T-helper 9 cell (primary cell): ENCODE measurements at places on chromosomes 16 and 17.
A peak's percentile ranks its signal among the peaks of the same experiment; 100 is the strongest.

GRCh38 chr16:822909-823297, 22.4 kb upstream of the GNG13 start:
- no peak for DNase-seq

- DNase-seq = no peak
These were observed at the start of gene CA10 for GRCh38 chr17:52158450-52159042. Gene CA10, minus strand, starts transcription at chr17:52158714.

- no peak for DNase-seq
These were observed 8.3 kb downstream of the CUEDC1 start for GRCh38 chr17:57946798-57947358.

GRCh38 chr16:11583889-11584565, 2.7 kb downstream of the LITAF start:
- no peak for DNase-seq

DNA sequence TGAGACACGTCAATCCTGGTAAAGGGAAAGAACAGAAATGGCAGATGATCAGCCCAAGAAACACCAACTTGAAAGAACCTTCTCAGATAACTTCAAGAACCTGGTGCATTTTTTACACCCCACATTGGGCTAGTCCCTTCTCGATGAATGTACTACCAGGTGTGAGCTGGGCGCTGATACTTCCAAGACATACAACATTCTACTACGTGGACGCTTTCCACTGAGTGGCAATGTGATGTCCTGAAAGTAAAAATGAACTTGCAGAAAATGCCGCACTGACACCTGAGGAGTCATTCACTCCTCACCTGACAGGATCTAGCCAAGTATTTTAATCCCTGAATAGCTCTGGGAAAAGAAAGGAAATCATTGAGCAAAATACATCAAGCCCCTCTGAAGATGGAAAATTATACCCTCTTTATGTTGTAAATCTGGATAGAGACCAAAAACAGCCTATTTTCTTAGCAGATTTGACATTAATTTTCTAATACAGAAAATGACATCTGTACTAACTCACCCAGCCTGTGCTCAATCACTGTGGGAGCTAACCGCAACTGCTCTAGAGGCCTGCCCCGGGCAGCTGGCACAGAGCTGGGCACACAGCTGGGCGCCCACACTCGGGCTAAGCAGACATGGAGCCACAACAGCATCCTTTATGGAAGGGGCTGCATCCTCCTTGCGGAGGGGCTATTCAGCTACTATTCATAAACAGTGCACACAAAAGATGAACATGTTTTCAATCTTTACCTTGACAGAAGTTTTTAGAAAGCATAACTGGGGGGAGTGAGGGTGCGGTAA, 16.2 kb downstream of the SNN start:
- DNase-seq = no peak

DNA sequence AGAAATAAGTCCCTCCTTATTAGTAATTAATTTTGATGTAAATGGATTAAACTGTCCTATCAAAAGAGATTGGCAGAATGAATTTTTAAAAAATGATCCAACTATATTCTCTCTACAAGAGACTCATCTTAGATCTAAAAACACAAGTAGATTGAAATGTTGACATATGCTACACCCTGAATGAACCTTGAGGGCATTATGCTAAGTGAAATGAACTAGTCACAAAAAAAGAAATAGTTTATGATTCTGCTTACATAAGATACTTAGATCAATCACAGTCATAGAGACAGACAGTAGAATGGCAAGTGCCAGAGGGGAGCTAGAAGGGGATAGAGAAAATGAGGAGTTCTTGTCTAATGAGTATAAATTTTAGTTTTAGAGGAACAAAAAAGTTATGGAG, 849.8 kb downstream of the CDH11 start:
- DNase-seq = no peak

- no peak for DNase-seq
These were observed 113.3 kb downstream of the VPS53 start for GRCh38 chr17:601244-601925.

GRCh38 chr17:40354221-40355122, 10.1 kb downstream of the GJD3 start:
- no peak for DNase-seq

DNA sequence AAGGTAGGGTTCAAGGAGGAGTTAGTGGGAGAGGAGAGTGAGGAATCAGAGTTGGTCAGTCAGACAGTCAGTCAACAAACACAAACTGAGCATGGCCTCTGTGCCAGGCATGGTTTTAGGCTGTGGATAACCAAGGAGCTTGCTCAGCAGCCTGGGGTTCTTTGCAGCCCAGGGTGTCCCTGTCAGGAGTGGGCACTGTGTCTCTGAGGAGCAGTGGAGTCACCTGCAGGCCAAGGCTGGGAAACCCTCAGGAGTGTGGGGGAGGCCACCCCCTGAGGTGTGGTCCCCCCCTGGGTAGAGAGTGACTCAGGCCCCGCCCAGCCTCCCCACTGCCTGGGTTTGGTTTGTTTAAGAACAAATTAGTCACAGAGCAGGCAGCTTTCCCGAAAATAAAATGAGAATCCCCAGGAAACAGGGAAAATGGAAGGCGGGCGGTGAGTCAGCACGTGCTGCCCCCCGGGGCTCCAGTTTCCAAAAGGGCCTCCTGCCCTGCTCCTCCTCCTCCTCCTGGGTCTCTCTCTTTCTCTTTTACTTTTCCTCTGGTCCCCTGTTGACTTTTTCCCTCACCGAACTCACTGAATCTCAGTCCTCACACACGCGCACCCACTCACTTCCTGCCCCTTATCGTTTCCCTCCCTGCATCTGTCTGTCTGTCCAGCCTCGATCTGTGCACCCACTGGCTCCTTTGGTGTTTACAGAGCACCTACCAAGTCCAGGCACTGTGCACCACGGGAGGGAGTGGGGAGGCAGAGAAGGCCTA, 44.3 kb downstream of the SOCS3 start:
- peak; percentile 19 for DNase-seq

GRCh38 chr16:14310519-14310991, 239.4 kb downstream of the MRTFB start:
- no peak for DNase-seq

DNA sequence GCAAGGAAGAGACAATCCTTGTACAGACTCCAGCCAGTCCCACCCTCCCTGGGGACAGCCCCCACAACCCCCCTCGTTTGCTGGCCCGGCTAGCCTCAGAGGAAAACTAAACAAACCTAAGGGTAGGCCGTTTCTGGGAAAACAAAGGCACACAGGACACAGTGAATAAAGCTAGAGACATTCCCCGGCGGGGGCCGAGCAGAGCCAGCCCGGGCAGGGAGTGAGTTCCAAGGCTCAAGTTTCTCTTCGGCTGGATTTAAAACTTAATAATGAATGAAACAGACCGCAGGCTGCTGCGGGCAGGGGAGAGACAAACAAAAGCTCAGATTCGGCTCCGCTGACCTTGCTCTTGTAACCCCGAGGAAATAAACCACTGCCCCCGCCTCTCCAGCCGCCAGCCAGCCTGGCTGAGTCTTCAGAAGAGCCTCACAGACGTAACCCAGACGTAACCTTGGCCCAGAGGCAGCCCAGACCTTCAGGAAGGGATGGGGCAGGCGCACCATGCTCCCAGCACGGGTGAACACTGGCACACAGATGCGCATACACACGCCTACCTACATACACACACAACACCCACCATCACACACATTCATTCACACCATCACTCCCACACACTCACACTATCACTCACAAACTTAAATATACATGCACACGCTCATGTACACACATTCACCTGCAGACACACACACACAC, 216.0 kb downstream of the ZNF423 start:
- no peak for DNase-seq

DNA sequence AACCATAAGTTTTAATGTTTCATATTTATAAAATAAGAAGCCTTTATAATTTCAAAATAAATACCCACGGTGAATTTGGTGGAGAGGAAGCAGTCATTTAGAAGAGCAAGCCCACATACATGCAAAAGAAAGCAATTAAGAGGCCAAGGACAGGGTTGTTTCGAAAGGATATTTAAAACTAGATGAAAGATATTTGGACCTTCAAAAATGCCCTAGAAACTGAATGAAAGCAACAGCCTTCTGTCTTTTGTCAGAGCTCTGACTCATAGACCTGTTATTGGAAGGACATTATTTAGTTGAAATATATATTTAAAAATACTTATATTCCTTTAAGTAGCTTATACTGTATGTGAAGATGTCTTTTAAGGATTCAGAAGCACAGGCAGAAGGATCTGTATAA, 8.6 kb upstream of the METTL9 start:
- no peak for DNase-seq

GRCh38 chr17:68497885-68498319, 14.3 kb upstream of the PRKAR1A start:
- DNase-seq = no peak

DNA sequence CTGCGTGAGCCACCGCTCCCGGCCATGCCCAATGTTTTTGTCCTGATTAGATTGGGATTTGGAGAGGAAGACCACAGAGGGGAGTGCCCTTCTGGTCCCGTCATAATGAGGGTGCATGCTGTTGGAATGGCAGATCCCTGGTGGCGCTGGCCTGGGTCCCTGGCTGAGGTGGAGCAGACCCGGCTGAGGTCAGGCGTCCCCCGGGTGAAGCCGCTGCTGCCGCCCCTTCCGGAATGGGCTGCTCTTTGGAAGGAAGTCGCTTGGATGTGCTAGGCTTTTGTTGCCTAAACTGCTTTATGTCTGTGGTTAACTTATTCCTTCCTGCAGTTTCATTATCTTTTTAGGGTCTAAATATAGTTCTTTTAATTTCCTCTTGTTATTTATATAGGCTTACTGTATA, 120.3 kb upstream of the CHMP6 start:
- no peak for DNase-seq

DNA sequence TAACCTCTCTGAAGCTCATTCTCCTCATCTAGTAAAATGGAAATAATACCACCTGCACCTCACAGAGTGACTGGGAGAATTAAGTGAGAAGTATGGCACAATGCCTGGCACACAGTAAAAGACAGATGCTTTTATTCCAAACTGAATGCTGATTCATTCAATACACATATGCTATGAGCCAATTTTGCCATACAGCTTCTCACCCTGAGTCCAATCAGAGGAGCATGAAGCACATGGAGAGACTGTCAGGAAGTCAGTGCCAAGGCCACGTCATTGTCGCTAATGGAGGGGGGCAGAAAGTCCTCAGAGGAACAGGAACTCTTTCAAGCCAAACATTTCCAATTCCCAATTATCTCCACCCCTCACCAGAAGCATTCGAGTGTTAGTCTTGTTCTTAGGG, 11.6 kb downstream of the MKS1 start:
- no peak for DNase-seq

DNA sequence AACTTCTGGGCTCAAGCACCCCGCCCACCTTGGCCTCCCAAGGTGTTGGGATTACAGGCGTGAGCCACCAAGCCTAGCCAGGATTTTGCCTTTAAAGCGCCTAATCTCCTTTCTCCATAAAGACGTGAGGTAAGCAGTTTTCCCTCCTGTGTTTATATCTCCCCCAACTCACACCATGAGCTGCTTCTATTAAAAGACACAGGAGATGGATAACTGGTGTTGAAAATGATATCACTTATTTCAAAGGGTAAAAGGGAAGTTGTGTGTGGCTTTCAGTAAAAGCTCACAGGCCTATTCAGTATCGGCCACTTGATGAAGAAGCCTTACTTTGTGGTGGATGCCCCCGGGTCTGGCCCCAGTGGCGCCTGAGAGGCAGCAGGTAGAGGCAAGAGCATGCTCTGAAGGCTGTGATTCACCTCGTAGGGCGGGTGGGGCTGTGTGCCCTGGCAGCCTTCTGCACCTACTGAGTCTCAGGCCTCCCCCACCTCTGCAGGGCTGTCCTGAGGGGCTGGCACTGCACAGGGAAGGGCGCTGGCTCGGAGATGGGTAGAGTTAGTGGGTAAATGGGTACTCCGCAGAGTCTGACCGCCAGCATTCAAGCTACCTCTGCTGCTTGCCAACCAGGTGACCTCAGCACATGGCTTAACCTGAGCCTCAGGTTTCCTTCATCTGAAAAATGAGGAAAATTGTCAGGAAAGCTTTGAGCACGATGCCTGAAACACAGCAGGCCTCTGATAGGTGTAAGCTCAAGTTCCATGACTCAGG, 146.8 kb downstream of the CLEC16A start:
- DNase-seq = no peak

DNA sequence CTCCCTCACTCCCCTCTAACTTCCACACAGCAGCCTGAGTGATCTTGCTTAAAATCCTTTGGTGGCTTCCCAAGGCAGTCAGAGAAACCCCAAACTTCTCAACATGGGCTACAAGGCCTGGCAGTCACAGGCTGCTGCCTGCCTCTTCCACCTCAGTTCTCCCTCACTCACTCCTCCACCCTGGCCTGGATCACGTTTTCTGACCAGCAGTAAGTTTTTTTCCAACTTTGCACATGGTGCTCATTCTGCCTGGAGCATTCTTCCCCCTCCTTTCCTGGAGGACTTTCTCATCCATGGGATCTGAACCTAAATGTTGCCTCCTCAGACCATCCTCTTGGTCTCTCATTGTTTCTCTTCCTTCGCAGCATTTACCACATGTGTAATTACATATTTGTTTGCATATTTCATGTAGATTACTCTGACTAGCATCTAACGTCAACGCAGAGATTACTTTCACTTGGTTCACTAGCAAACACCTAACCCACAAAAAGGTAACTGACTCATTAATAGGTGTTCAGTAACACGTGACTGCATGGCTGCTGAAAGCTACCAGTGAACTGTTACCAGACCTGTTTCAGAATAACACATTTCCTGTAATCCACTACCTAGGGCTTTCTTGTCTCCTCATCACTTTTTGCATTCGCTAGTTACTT, 17.1 kb downstream of the GNA13 start:
- DNase-seq = peak; percentile 38

DNA sequence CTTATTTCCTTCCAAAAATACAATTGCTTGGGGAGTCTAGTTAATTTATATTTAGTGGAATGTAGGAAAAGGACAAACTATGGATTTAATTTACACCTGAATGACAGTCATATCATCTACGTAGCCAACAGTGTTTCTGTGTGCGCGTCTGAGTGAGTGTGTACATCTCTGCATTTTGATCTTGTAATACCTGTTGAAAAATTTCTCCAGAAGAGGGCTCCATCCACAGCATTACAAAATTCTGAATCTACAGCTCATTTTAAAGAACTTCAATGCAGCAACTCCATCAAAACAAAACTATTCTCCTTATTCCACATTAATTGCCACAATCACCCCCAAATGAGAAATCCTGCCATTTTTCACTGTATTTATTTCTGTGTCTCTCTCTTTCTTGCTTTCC, 3.9 kb downstream of the CDH13 start:
- DNase-seq = no peak

DNA sequence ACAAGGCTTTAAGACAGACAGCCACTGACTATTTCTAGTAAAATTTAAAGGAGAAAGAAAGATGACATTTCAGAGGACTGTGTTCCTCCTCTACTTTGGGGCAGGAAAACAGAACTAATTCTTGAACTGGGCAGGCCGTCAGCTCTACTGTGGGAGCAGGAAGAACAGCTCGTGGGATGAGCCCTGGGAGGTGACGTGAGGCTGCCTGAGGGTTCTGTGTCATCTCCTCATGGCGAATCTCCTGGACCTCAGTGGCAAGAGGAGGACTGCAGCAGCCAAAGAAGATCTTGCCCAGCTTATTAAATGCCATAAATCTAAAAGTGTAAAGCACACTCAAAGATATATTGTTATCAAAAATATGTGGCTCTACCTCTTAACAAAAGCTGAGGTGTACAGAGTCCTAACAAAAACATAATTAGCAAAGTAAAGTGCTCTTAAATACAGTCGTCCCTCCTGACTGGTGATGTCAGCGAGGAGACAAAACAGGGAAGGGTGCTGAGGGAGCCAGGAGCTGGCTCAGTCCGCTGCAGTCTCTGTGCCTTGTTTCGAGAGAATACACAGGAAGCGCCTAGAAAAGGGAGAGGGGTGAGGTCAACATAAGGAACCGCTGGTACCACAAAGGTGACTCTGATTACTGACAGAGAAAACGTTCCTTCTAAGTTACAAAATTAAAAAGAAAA, 58.0 kb downstream of the CREBBP start:
- DNase-seq = no peak
